Astrocyte (in vitro differentiated cells and primary cell): ENCODE measurements at places on chromosomes 7 and 10. TPM values are rescaled to one million over a fixed set of nuclear protein-coding genes. Genes with fewer than 3 reads are reported as not detected.

SPRN gene
- total RNA-seq, result 3.7 and 4.0 TPM in 2 replicates

GRCh38 chr7:3244241-3244814 lies 56.7 kb upstream of the SDK1 start:
- H3K4me3 ChIP-seq, result no peak overlapping the region
- peak overlapping the region; percentile 83 for H3K27ac ChIP-seq
- H3K36me3 ChIP-seq, result no peaks in the 10 kb centered on the region
- no peaks in the 10 kb centered on the region for H3K27me3 ChIP-seq
- H3K4me1 ChIP-seq, result peaks cover 18% of the 10 kb centered on the region
- DNase-seq, result peak; percentile 90

DNA sequence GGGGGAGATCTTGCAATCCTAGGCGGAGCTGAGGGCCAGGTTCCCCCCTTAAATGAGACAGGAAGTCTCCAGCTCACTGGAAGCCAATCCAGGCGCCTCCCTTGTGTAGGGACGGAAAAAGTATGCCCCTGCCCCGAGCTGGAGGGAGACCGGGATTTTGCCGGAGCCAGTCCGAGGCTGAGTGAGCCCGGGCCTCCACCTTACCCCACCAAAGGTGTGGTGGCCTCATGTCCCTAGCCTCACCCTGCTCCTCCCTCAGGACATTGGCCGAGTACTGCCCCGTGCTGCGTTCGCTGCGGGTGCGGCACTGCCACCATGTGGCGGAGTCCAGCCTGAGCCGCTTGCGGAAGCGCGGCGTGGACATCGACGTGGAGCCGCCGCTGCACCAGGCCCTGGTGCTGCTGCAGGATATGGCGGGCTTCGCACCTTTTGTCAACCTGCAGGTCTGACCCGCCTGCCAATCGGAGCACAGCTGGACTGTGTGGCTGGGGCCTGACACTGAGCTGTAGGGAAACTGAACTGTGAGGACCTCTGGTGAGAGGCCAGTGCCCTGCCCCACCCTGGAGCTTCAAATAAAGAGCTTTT lies 2.0 kb downstream of the FBXL15 start:
- H3K4me1 ChIP-seq, result peaks cover 26% of the 10 kb centered on the region
- H3K36me3 ChIP-seq, result no peaks in the 10 kb centered on the region
- peak overlapping the region; percentile 92 for H3K4me3 ChIP-seq

GRCh38 chr7:106382929-106383328 lies 98.1 kb upstream of the NAMPT start:
- H3K27me3 ChIP-seq, result peaks cover 6% of the 10 kb centered on the region
- DNase-seq, result no peak
- H3K36me3 ChIP-seq, result no peaks in the 10 kb centered on the region
- H3K4me1 ChIP-seq, result no peaks in the 10 kb centered on the region
- no peak overlapping the region for H3K27ac ChIP-seq

DNA sequence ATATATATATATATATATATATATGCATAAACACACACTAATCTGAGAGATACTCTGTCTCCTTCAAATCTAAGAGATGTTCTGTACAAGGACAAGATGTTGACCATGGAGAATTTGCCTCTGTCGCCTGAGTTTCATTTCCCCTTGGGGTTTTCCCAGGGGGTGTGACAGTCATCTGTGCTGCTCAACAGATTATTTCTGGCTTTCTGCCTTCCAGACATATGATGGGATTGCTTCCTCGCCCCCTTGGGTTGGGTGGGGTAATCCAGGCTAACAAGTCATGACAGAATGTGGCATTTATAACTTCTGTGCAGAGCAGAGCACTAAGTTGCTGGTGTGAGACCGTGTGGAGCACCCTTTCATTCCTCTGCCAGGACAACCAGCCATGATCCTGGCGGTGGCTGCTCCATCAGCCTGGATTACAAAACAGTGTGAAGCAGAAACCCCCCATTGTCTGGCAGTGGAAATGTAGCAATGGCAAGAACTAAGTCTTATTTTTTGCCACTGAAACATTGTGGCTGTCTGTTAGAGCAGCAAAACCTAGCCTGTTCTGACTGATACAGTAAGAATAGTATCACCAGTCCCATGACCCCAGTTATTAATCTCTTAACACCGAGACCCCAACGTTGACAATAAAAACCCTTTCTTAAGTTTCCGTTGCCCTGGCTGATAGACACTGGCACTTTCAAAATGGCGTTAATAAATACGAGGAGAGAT lies 13.7 kb upstream of the USP6NL start:
- DNase-seq, result no peak
- H3K27ac ChIP-seq, result no peak overlapping the region
- H3K27me3 ChIP-seq, result no peaks in the 10 kb centered on the region
- no peaks in the 10 kb centered on the region for H3K36me3 ChIP-seq

DNA sequence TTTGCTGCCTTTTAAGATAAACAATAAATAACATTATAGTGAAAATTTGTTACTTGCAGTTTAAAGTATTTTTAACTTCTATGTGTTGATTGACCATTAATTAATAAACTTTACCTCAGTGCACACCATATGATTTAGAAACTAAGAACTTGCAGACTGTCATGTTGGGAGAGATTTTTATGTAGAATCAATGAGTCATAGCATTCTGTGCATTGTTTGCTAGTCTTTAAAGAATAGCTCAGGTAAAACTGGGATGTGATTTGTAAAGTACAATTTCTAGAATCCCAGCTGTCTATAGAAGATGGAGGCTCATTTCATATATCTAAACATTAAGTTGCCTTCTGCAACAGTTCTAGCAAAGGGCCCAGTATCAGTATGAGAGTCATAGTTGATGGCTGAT lies 199.6 kb upstream of the SEMA3A start:
- no peak overlapping the region for H3K4me3 ChIP-seq
- H3K27me3 ChIP-seq, result no peaks in the 10 kb centered on the region
- no peaks in the 10 kb centered on the region for H3K4me1 ChIP-seq
- H3K36me3 ChIP-seq, result no peaks in the 10 kb centered on the region
- DNase-seq, result peak; percentile 6
- H3K27ac ChIP-seq, result no peak overlapping the region

GRCh38 chr7:4138866-4139265 lies 543.2 kb upstream of the FOXK1 start:
- no peak for DNase-seq
- H3K36me3 ChIP-seq, result no peaks in the 10 kb centered on the region
- H3K27ac ChIP-seq, result no peak overlapping the region
- no peaks in the 10 kb centered on the region for H3K27me3 ChIP-seq
- H3K4me1 ChIP-seq, result no peaks in the 10 kb centered on the region

- peak; percentile 78 for DNase-seq
- H3K27ac ChIP-seq, result no peak overlapping the region
- H3K4me1 ChIP-seq, result peaks cover 5% of the 10 kb centered on the region
These were observed 59.9 kb downstream of the SUGCT start for GRCh38 chr7:40194745-40195144.

GRCh38 chr10:87720665-87721064 lies 61.0 kb downstream of the PAPSS2 start:
- no peaks in the 10 kb centered on the region for H3K27me3 ChIP-seq
- H3K4me1 ChIP-seq, result no peaks in the 10 kb centered on the region
- H3K27ac ChIP-seq, result no peak overlapping the region

MYO1G gene
- total RNA-seq, result 0.11 and 0.19 TPM in 2 replicates

DNA sequence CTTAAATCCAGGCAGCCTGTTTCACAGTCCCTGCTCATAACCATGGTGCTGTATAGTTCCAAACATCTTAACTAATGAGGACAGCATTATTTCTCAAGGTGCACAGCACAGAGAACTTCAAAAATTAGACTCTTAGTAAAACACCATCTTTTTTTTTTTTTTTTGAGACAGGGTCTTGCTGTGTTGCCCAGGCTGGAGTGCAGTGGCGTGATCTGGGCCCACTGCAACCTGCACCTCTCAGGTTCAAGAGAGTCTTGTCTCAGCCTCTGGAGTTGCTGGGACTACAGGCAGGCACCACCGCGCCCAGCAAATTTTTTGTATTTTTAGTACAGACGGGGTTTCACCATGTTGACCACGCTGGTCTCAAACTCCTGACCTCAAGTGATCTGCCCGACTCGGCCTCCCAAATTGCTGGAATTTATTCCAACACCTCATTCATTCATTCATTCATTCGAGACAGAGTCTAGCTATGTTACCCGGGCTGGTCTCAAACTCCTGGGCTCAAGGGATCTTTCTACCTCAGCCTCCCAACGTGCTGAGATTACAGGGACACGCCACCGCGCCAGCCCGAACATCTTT lies 507 bp upstream of the TMEM254 start:
- peak; percentile 1 for DNase-seq
- no peaks in the 10 kb centered on the region for H3K36me3 ChIP-seq

SEPTIN7 gene
- 330 and 339 TPM in 2 replicates for total RNA-seq

OPN4 gene
- total RNA-seq, result not detected in 2 replicates

PLXNA4 gene
- 3.3 and 4.3 TPM in 2 replicates for total RNA-seq

DNA sequence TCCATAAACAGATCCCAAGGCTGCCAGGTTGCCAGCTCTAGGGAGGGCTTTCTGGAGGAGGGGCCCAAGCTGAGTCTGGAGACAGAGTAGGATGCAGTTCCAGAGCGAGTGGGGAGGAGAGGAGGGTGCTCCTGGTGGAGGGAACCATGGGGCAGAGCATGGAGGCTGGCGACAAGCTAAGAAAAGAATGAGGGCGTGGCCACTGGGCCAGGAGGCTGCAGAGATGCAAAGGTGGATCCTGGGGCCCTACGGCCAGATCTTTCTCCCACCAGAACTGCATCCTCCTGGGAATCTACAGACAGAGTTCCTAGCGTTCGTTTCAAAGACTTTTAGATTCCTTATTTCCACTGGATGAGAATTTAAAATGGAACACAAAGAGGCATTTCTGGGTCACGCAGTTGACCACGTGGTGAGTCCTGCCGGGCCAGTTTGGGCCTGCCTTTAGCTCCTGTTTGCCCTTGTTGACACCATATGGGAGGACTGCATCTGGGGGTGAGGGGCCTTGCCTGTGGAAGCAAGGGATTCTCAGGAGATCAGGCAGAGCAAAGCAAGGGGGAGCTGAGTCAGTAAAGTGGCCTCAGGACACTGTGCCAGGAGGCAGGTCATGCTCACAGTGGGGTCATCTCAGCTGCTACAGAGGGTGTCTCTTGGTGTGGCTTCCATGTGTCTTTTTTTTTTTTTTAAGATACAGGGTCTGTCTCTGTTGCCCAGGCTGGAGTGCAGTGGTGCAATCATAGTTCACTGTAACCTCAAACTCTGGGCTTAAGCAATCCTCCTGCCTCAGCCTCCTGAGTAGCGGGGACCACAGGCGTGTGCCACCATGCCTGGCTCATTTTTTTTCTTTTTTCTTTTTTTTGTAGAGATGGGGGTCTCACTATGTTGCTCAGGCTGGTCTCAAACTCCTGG lies 137.8 kb downstream of the SH3PXD2A start:
- H3K27ac ChIP-seq, result no peak overlapping the region
- H3K27me3 ChIP-seq, result no peaks in the 10 kb centered on the region
- no peak for DNase-seq

DNA sequence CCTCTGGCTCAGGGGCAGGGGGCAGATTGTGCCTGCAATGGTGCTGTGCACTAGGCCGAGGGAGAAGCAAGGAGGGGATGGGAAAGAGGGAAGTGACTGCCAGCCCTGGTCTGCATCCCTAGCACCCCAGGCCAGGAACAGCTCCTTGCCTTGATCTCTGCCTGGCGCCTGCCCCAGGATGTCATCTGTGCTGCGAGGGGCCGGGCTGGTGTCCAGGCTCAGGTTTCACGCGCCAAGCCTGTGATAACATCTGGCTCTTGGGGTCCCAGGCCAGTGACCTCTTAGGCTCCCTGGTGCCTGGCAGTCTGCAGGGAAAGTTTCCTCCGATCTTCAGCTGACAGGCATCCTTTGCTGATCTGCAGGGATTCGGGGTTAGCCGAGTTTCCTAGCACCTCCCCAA lies 193.5 kb upstream of the GPR26 start:
- H3K4me1 ChIP-seq, result no peaks in the 10 kb centered on the region
- no peak overlapping the region for H3K27ac ChIP-seq
- H3K36me3 ChIP-seq, result no peaks in the 10 kb centered on the region
- H3K4me3 ChIP-seq, result no peak overlapping the region

DOCK4 gene
- total RNA-seq, result 31.4 and 32.2 TPM in 2 replicates

DLG5 gene
- 55.2 and 58.4 TPM in 2 replicates for total RNA-seq

C10orf105 gene
- total RNA-seq, result not detected in 2 replicates

- H3K4me3 ChIP-seq, result no peak overlapping the region
- peaks cover 31% of the 10 kb centered on the region for H3K27me3 ChIP-seq
- no peaks in the 10 kb centered on the region for H3K36me3 ChIP-seq
- no peak for DNase-seq
- no peak overlapping the region for H3K27ac ChIP-seq
- H3K4me1 ChIP-seq, result no peaks in the 10 kb centered on the region
These were observed 86.5 kb downstream of the C10orf105 start for GRCh38 chr10:71632896-71633600.

ZNF316 gene
- 20.5 and 22.8 TPM in 2 replicates for total RNA-seq

CALML5 gene
- not detected in 2 replicates for total RNA-seq

- H3K27me3 ChIP-seq, result peaks cover 85% of the 10 kb centered on the region
- no peak overlapping the region for H3K27ac ChIP-seq
- H3K4me1 ChIP-seq, result no peaks in the 10 kb centered on the region
- no peaks in the 10 kb centered on the region for H3K36me3 ChIP-seq
- peak; percentile 25 for DNase-seq
These were observed 1.7 kb upstream of the PAX2 start for GRCh38 chr10:100743626-100744135.

ACSL5 gene
- 0.68 and 0.79 TPM in 2 replicates for total RNA-seq

GRCh38 chr10:33927347-33927746 lies 592.9 kb upstream of the NRP1 start:
- no peaks in the 10 kb centered on the region for H3K4me1 ChIP-seq
- no peaks in the 10 kb centered on the region for H3K27me3 ChIP-seq
- H3K36me3 ChIP-seq, result no peaks in the 10 kb centered on the region
- H3K27ac ChIP-seq, result no peak overlapping the region
- DNase-seq, result peak; percentile 46
- H3K4me3 ChIP-seq, result no peak overlapping the region

CFTR gene
- total RNA-seq, result 0.38 and 2.5 TPM in 2 replicates

- H3K27me3 ChIP-seq, result no peaks in the 10 kb centered on the region
- no peak overlapping the region for H3K4me3 ChIP-seq
- no peak overlapping the region for H3K27ac ChIP-seq
- H3K4me1 ChIP-seq, result peaks cover 18% of the 10 kb centered on the region
- H3K36me3 ChIP-seq, result no peaks in the 10 kb centered on the region
These were observed 29.3 kb downstream of the ARL4A start for GRCh38 chr7:12716722-12717121.

- H3K4me1 ChIP-seq, result peaks cover 23% of the 10 kb centered on the region
- no peak overlapping the region for H3K4me3 ChIP-seq
- DNase-seq, result no peak
- H3K27ac ChIP-seq, result no peak overlapping the region
These were observed 80.0 kb upstream of the INSIG1 start for GRCh38 chr7:155217634-155218033.

DNA sequence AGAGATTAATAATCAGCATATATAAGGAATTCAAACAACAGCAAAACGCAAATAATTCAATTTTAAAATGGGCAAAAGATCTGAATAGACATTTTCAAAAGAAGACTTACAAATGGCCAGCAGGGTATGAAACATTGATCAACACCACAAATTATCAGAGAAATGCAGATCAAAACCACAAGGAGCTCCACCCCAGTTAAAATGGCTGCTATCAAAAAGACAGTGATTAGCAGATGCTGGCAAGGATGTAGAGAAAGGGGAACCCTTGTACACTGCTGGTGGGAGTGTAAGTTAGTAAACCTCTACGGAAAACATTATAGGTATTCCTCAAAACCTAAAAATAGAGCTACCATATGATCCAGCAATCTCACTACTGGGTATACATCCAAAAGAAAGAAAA lies 128.0 kb upstream of the CACUL1 start:
- H3K27ac ChIP-seq, result no peak overlapping the region
- no peak overlapping the region for H3K4me3 ChIP-seq
- H3K36me3 ChIP-seq, result no peaks in the 10 kb centered on the region
- H3K27me3 ChIP-seq, result peaks cover 2% of the 10 kb centered on the region

CYP3A7 gene
- total RNA-seq, result not detected in 2 replicates

- H3K27ac ChIP-seq, result no peak overlapping the region
- no peak overlapping the region for H3K4me3 ChIP-seq
- no peaks in the 10 kb centered on the region for H3K4me1 ChIP-seq
- H3K27me3 ChIP-seq, result no peaks in the 10 kb centered on the region
These were observed 95.0 kb downstream of the BMS1 start for GRCh38 chr10:42877496-42878030.
